ENCODE measurements at places on chromosomes 2 and 18.
A peak's percentile ranks its signal among the peaks of the same experiment; 100 is the strongest.

DNA sequence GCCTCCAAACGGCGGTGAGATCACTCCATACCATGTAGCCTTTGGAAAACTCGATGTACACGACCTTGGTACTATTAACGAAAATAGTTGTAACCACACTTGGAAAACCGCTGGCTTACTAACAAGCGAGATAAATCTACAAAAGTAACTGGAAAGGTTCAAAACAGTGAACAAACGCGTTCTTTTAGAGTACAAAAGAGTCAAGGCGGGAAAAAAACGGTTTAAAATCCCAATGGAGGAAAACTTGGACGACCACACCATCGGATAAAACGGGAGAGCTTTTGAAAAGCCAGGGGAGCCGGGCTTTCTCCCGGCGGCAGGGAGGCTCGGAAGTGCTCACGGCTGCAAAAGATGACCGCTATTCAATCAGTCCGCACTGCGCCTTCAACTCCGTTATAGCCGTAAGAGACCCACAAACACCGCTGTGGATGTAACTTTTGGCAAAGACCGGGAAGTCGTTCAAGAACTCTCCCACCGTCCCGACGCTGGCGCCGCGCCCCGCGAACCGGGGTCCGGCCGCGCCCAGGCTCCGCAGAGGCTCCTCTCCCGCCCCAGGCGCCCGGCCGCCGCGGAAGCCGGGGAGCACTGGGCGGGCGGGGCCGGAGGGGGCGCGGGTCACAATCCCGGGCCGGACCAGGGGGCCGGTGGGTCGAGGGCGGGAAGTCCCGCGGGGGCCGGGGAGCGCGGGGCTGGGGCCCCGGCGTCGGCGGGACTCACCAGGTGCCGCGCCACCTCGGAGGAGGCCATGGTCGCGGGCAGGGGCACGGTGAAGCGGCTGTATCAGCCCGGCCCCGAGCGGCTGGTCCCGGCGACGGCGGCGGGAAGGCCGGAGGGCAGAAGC is 465 bp downstream of the SEPTIN10 start:
- no peak for DNase-seq

- no peak for DNase-seq
Observed at GRCh38 chr2:28713577-28714298, 37.9 kb upstream of the PPP1CB start.

DNA sequence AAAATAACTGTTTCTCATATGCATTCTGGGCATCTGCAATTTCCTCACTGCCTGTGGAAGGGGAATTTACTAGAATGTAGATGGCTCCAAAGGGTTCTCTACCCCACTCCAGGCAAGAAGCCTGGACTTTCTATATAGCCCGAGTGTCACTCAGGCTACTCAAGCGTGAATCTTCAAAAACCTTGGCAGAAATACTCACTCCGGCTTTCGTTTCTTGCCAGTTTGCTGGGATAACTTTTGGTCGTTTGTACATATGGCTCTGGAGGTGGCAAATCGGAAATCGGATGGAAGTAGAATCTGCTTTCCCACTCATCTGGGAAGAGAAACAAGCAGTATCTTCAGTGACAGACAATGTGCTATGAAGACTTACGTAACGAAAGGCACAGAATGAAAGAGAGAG is 30.7 kb downstream of the WIPF1 start:
- no peak for DNase-seq

GRCh38 chr2:240602266-240603050 is 15.9 kb downstream of the CAPN10 start:
- no peak for DNase-seq

GRCh38 chr2:239380831-239381708 is 19.8 kb downstream of the HDAC4 start:
- DNase-seq = peak; percentile 78

GRCh38 chr2:188751816-188752215 is 222.4 kb upstream of the COL3A1 start:
- no peak for DNase-seq

- DNase-seq = no peak
Observed at GRCh38 chr18:79943608-79944125, 7.8 kb downstream of the SLC66A2 start.

DNA sequence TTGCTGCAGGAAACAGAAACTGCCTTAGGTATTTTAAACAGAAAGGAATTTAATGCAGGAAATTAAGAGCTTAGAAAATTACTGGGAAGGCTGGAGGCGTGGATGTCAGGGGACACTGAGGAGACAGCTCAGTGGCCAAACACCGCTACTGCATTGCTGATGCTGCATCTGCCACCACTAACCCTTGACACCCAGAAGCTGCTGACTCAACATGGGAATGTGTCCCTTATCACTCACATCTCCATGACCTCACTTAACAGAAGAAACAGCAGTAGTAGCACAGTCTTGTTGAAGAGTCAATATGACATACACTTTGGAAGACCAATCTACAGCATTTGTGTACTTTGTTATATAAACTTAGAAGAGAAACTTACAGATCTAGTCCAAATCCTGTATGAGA is 906.1 kb downstream of the SLC4A3 start:
- no peak for DNase-seq

Data from CD8-positive, alpha-beta T cell (primary cell).